NCI-H1417 treated with DMSO at 0.1 percent for 48 hours (cell line): ENCODE measurements at places on chromosomes 3 and 15.

DNA sequence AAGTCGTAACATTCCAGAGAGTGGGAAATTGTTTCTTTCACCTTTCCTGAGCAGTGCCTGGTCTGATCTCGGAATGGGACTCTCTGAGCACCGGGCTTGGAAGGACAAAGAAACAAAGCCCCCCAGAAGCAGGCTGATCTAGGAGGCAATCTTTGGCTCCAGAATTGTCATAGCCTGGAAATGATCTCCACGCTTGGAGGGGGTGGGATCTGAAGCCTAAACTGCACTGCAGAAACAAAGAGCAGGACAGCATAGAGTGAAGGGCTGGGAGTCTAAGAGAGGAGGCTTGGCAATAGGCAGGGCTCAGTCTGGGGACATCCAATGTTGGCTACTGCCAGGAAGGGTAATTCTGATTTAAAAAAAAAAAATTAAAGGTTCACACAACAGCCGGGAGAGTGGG lies 1.9 kb downstream of the CRABP1 start:
- no peak for DNase-seq

GRCh38 chr15:39850436-39850835 lies 67.8 kb upstream of the FSIP1 start:
- DNase-seq = no peak

DNA sequence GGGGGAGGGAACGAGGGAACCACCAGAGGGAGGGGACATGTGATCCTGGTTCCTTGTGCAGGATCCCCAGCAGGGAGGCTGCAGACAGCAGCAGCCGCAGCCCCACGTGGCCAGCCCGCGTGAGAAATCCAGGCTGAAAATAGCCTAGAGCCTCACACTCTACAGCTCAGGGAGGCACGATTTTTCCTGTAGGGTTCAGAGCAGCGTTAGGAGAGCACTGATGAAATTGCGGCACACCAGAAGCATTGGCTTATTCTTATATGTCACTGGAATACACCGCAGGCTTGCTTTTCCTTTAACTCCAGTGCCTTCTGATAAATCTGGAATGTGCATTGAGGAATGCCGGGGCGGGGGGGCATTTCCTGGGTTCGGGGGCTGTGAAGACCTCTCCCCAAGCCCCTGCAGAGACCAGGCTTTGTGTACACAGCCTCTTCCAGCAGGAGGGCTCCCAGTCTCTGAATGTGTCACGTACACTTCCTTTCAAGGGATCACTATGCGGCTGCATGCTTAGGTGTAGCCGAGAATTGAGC lies 193.0 kb downstream of the ATP10A start:
- no peak for DNase-seq

DNA sequence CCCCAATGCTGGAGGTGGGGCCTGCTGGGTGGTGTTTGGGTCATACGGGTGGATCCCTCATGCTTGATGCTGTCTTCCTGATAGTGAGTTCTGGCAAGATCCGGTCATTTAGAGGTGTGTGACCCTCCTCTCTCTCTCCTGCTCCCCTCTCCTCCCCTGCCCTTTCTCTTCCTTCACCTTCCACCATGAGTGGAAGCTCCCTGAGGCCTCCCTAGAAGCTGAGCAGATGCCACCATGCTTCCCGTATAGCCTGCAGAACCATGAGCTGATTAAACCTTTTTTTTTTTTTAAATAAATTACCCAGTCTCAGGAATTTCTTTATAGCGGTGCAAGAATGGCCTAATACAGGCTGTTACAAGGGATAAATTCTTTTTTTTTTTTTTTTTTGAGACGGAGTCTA lies 36.3 kb upstream of the IQSEC1 start:
- DNase-seq = no peak

GRCh38 chr15:31047437-31047836 lies 54.1 kb downstream of the TRPM1 start:
- no peak for DNase-seq

- no peak for DNase-seq
Observed at GRCh38 chr3:69326855-69327300, 59.0 kb downstream of the FRMD4B start.

DNA sequence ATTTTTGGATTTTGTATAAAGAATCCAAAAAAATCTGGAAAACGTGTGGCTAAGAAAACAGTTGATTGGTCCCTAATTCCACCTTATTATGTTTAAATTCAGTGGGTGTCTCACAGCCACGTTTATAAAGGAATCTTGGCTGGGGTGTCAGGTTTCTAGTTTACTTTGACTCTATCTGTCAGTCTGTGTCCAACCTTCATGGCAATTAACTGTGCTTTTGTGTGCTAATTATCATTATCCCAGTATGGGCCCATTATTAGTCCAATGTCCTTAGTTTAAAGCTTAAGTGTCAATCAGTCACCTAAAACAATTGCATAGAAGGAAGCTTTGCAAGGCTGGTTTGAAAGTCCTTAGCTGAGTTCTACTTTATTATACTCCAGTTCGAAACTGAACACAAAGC lies 3.7 kb upstream of the CNTN4 start:
- DNase-seq = no peak
